Psoas muscle (tissue), 8 donors: ENCODE measurements at places on chromosomes 11 and 22. TPM values are rescaled to one million over a fixed set of nuclear protein-coding genes. Genes with fewer than 3 reads are reported as not detected.
A peak's percentile ranks its signal among the peaks of the same experiment; 100 is the strongest.

Gene SLC25A17
- 3.9 TPM for total RNA-seq

- H3K36me3 ChIP-seq: no peaks in the 10 kb centered on the region
- DNase-seq: peak; percentile 3
- H3K4me3 ChIP-seq: no peak overlapping the region
- H3K4me1 ChIP-seq: peaks cover 32% of the 10 kb centered on the region
These were observed 45.6 kb downstream of the PTPRJ start for GRCh38 chr11:48025984-48026340.

Gene MAJIN
- not detected for total RNA-seq

GRCh38 chr11:86162239-86162638 is 82.3 kb upstream of the EED start:
- no peaks in the 10 kb centered on the region for H3K27me3 ChIP-seq
- no peak overlapping the region for H3K4me3 ChIP-seq
- H3K36me3 ChIP-seq: no peaks in the 10 kb centered on the region
- peak; percentile 39 for DNase-seq
- peak overlapping the region; percentile 13 for H3K27ac ChIP-seq
- H3K4me1 ChIP-seq: no peaks in the 10 kb centered on the region

Gene PATE2
- not detected for total RNA-seq

Gene PELI3
- 22.5 TPM for total RNA-seq

GRCh38 chr11:32053151-32053888 is 37.6 kb upstream of the RCN1 start:
- H3K27ac ChIP-seq: no peak overlapping the region
- H3K36me3 ChIP-seq: no peaks in the 10 kb centered on the region
- H3K27me3 ChIP-seq: no peaks in the 10 kb centered on the region
- no peaks in the 10 kb centered on the region for H3K4me1 ChIP-seq
- no peak for DNase-seq

DNA sequence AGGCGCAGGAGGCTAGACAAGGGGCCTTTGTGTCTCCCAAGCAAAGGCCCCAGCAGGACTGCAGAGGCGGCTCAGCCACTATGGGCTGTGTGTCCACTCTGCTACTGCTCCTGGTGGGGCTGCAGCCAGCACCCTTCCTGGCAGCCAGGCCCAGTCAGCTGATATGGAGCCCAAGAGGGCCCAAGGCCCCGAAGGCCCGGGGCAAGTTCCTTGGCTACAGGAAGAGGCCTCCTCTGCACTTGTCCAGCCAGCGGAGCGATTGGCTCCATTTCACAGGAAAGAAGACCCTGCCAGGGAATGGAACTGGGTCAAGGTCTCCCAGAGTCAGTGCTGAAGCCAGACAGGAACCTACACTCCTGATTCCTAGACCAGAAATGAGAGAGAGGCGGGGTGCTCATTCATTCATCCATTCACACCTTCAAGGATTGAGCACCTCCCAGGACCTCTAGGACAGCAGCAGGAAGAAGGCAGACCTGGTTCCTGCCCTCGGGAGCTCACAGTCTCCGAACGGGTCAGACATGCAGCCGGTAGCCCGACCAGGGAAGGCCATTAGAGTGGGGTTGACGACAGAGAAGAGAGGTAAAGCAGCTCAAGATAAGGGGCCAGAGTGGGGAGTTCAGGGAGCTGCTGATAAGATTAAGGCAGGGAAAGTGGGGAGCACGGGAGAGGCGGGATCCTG is 811 bp upstream of the P2RY2 start:
- H3K27me3 ChIP-seq: no peaks in the 10 kb centered on the region
- peaks cover 3% of the 10 kb centered on the region for H3K36me3 ChIP-seq
- peak; percentile 57 for DNase-seq
- peaks cover 67% of the 10 kb centered on the region for H3K4me1 ChIP-seq

DNA sequence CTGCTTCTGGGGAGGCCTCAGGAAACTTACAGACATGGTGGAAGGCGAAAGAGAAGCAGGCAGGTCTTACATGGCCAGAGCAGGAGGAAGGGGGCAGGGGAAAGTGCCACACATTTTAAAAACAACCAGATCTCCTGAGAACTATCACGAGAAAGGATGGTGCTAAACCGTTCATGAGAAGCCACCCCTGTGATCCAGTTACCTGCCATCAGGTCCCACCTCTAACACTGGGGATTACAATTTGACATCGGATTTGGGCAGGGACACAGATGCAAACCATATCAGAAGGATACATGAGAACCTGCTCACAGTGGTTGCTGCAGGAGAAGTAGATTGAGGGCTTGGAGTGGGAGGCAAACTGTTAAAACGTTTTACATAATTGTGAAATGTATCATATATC is 152.2 kb downstream of the ADAMTS15 start:
- no peaks in the 10 kb centered on the region for H3K27me3 ChIP-seq
- no peak overlapping the region for H3K27ac ChIP-seq
- H3K36me3 ChIP-seq: no peaks in the 10 kb centered on the region
- DNase-seq: no peak

Gene AMPD3
- total RNA-seq: 114 TPM

Gene OR2AG1
- total RNA-seq: not detected

Gene LRRN4CL
- total RNA-seq: 2.4 TPM

DNA sequence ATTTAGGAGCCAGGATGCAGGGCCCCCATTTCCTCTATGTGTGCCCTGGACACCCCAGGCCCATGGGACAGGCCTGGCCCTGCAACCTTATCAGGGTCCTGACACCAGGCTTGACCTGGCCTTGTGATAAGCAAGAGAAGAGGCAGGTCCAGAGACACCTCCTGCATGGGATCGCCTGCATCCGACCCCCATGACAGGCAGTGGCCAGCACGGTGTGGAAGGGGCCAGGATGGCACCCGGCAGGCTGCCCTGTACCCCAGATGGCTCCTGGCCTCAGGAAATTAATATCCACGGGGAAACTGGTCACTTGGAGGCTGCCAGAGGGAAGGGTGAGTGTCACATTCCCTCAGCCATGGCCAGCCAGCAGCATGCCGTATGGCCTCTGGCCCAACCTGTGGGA is 6.8 kb downstream of the KRTAP5-9 start:
- no peak overlapping the region for H3K27ac ChIP-seq
- no peak overlapping the region for H3K4me3 ChIP-seq
- H3K4me1 ChIP-seq: no peaks in the 10 kb centered on the region
- H3K27me3 ChIP-seq: no peaks in the 10 kb centered on the region
